Activated CD4-positive, alpha-beta memory T cell treated with anti-CD3 and anti-CD28 coated beads, Interleukin-2, amount 10 ng/mL, durations not matched to agents 7 days and 5 days (primary cell): ENCODE measurements at places on chromosomes 13 and 19.

DNA sequence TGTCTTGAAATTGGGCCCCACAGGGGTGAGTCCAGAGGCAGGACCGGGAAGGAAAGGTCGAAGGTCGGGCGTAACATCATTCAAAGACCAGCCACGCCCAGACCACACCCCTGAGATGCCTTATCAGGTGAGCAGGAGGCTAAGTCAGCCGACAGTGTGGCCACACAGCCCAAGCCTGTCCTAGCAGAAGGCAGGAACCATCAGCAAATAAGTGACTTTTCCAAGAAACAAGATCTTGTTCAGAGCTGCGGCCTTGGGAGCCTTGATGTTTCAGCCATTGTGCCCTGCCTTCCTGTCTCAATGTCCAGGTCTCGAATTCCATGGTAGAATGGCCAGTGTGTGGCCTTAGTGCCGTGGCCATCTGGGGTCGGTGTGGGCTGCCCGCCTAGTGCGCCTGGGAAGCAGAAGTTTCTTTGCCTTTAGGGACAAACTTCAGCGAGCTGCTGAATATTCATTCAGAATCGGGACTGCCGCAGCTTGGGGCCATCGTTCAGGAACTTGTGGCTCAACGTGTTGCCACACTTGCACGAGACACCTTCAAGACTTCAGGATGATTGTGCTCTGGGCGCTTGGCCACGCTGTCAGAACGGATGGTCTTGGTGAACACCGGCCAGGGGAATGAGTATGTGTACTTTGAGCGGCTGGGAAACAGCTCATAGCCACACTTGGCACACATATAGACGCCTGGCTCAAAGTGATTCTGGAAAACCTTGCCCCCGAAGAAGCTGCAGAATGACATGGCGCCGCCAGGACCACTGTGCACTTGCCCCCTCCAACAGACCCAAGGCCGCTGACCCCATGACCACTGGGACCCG is 6.1 kb upstream of the IFNL4 start:
- peaks cover 5% of the 10 kb centered on the region for H3K4me1 ChIP-seq
- peaks cover 9% of the 10 kb centered on the region for H3K27me3 ChIP-seq
- no peaks in the 10 kb centered on the region for H3K36me3 ChIP-seq
- no peak overlapping the region for H3K4me3 ChIP-seq

DNA sequence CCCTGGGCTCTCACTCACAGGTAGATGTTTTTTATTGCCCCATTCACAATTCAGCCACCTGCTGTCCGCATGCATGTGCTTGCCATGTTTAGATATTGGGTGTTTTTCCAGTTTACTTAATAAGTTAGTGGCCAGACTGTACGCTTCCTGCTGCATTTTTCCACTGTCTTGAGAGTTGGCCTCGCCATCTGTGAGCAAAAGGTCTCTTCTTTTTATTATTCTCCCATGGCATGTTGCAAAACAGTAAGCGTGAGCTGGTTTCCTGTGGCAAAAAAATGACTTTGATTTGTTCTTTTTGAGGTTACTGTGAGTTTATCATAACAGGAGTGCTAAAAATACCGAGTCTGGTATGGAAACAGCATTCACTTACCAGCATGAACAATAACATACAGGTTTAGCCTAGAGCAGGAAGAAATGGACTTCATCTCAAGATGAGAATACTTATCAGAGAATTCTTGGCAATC is 46.0 kb downstream of the SAE1 start:
- peaks cover 66% of the 10 kb centered on the region for H3K36me3 ChIP-seq
- peaks cover 57% of the 10 kb centered on the region for H3K4me1 ChIP-seq
- H3K4me3 ChIP-seq, result no peak overlapping the region
- DNase-seq, result peak; percentile 30
- no peaks in the 10 kb centered on the region for H3K27me3 ChIP-seq
- peak overlapping the region; percentile 81 for H3K27ac ChIP-seq

- peaks cover 42% of the 10 kb centered on the region for H3K4me1 ChIP-seq
- H3K27me3 ChIP-seq, result no peaks in the 10 kb centered on the region
- peak; percentile 40 for DNase-seq
- H3K27ac ChIP-seq, result peak overlapping the region; percentile 76
These were observed 1.3 kb downstream of the SLC25A42 start for GRCh38 chr19:19064811-19065745.

DNA sequence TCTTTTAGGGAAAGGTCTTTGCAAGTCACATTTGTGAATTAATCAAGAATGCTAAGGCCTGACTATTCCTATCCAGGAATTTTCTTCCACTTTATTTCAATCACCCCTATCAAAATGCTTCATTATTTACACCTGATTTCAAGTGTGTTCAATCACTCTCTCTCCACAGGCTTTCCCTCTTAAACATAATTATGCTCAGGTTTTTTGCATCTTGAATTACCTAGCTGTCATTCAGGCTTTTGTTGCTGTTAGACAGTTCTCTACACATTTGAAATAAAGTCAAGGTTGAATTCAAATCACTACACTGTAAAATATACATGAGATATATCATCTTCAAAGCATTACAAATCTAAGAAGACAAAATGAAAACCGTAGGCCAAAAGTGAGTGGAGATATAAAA is 941.3 kb upstream of the SLITRK1 start:
- H3K4me1 ChIP-seq, result no peaks in the 10 kb centered on the region
- H3K27ac ChIP-seq, result no peak overlapping the region
- H3K27me3 ChIP-seq, result no peaks in the 10 kb centered on the region
- no peak overlapping the region for H3K4me3 ChIP-seq

- H3K27me3 ChIP-seq, result no peaks in the 10 kb centered on the region
- no peak overlapping the region for H3K4me3 ChIP-seq
- no peaks in the 10 kb centered on the region for H3K36me3 ChIP-seq
- DNase-seq, result no peak
- H3K27ac ChIP-seq, result no peak overlapping the region
These were observed 104.9 kb downstream of the ZNF429 start for GRCh38 chr19:21610341-21610740.

- H3K4me1 ChIP-seq, result peaks cover 20% of the 10 kb centered on the region
- DNase-seq, result peak; percentile 18
- H3K27ac ChIP-seq, result peak overlapping the region; percentile 43
- H3K4me3 ChIP-seq, result no peak overlapping the region
These were observed 74.2 kb upstream of the RFC3 start for GRCh38 chr13:33743438-33744368.

DNA sequence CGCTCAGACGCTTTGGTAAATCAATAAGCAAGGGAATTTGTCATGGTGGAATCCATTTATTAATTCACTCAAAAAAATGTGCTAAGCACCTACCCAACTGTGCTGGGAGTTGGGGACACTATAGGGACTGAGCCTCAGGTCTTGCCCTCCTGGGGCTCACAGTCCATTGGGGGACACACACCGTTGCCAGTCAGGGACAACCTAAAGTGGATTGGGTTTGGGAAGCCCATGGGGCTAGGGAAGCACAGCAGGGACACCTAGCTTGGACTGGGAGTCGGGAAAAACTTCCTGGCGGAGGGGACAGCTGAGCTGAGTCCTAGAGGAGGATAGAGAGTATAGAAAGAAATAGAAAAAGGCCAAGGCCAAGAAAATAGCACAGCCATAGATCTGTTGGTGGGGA is 8.5 kb downstream of the FOSB start:
- peaks cover 44% of the 10 kb centered on the region for H3K4me1 ChIP-seq
- DNase-seq, result no peak
- H3K27ac ChIP-seq, result peak overlapping the region; percentile 8
- H3K4me3 ChIP-seq, result no peak overlapping the region
- H3K27me3 ChIP-seq, result peaks cover 23% of the 10 kb centered on the region
- no peaks in the 10 kb centered on the region for H3K36me3 ChIP-seq

- DNase-seq, result no peak
- no peaks in the 10 kb centered on the region for H3K27me3 ChIP-seq
- no peaks in the 10 kb centered on the region for H3K4me1 ChIP-seq
- no peak overlapping the region for H3K4me3 ChIP-seq
These were observed 328.6 kb downstream of the SUCLA2 start for GRCh38 chr13:47672245-47673008.

GRCh38 chr13:34431827-34432581 is 510.1 kb upstream of the NBEA start:
- no peaks in the 10 kb centered on the region for H3K4me1 ChIP-seq
- H3K27me3 ChIP-seq, result no peaks in the 10 kb centered on the region
- H3K27ac ChIP-seq, result no peak overlapping the region
- no peak overlapping the region for H3K4me3 ChIP-seq
- DNase-seq, result no peak
- no peaks in the 10 kb centered on the region for H3K36me3 ChIP-seq

GRCh38 chr13:87426742-87427141 is 244.4 kb upstream of the SLITRK5 start:
- DNase-seq, result no peak
- no peak overlapping the region for H3K27ac ChIP-seq
- no peak overlapping the region for H3K4me3 ChIP-seq
- H3K4me1 ChIP-seq, result no peaks in the 10 kb centered on the region
- no peaks in the 10 kb centered on the region for H3K36me3 ChIP-seq

DNA sequence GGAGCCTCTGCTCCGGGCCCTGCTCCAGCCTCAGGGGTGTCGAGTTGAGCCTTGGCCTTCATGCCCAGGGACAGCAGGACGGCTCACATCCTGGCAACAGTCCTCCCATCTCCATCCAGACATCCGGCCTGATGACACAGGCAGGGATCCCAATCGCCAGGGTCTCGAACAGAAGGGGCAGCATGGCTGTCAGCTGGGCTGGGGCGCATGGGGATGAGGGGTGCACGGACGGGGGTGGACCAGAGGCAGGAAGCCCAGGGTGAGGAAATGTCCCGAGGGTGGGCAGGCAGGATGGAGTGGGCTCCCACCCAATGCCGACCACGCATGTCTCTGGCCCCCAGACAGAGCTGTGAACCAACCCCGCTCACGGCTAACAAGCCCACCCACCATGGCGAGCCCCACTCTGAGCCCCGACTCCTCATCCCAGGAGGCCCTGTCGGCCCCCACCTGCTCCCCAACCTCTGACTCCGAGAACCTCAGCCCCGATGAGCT is 16.2 kb downstream of the EVI5L start:
- no peaks in the 10 kb centered on the region for H3K4me1 ChIP-seq
- no peak overlapping the region for H3K27ac ChIP-seq
- no peak overlapping the region for H3K4me3 ChIP-seq

- H3K27me3 ChIP-seq, result peaks cover 9% of the 10 kb centered on the region
- no peak for DNase-seq
- no peak overlapping the region for H3K27ac ChIP-seq
These were observed 80.6 kb downstream of the NUFIP1 start for GRCh38 chr13:44908712-44909111.

- no peaks in the 10 kb centered on the region for H3K36me3 ChIP-seq
- no peak overlapping the region for H3K27ac ChIP-seq
- H3K4me1 ChIP-seq, result no peaks in the 10 kb centered on the region
- H3K27me3 ChIP-seq, result no peaks in the 10 kb centered on the region
These were observed 73.3 kb downstream of the FGF9 start for GRCh38 chr13:21744149-21744548.

DNA sequence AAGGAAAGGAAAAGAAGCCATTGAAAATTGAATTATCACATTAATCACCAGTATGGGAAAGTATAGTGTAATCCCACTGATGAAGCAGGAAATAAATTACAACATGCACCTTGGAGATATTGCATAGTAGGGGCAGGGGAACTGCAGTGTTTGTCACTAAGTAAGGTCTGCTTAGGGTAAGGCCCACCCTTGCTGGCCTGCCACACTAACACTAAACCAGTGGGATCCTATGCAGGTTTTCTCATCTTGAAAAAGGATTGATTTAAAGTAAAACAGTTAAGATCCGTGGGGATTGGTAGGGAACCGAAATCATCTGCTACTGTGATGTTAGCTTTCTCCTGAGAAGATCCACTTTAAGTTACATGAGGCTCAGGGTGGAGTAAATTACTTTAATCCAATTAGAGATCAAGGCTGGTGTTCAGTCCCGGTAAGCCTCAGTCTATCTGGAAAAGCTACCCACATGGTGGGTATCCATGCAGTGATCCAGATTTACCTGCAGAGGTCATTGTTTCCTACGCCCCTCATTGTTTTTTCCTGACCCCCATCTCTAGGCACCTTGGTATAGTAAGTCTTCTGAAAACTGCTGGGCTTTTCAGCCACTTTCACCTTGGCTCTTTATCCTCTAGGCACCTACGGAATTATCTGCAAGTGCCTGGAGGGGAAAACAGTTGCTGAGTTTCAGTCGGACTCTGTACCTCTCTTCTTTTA is 1014.9 kb upstream of the ATXN8OS start:
- H3K4me3 ChIP-seq, result no peak overlapping the region
- no peaks in the 10 kb centered on the region for H3K36me3 ChIP-seq
- H3K27me3 ChIP-seq, result no peaks in the 10 kb centered on the region
- no peak for DNase-seq
- H3K27ac ChIP-seq, result no peak overlapping the region

DNA sequence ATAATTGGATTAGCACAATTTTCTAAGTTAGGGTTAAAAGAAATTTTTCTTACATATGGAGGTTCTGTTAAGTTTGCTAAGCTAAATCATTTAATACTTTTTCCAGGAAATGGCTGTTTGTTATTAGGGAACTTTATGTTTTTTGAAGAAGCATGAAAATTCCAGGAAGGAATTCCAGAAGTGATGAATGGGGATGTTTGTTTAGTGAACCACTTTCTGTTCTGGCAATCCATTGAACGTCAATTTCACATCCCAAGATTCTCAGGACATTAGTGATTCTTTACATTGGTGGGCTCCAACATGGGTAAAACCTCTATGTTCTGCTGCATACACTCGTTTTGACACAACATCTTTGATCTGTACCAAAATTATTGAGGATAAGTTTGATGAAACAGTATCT is 534.4 kb downstream of the IRS2 start:
- H3K27me3 ChIP-seq, result peaks cover 1% of the 10 kb centered on the region
- H3K4me3 ChIP-seq, result no peak overlapping the region
- H3K27ac ChIP-seq, result no peak overlapping the region
- no peak for DNase-seq
